Stimulated activated CD4-positive, alpha-beta T cell treated with anti-CD3 and anti-CD28 coated beads, Interleukin-12 subunit alpha, Interleukin-12 subunit beta, amount 100 ng/mL, for 48 hours (primary cell): ENCODE measurements at places on chromosomes 3 and 15.

GRCh38 chr3:43155464-43156121 lies 49.7 kb upstream of the POMGNT2 start:
- no peak for DNase-seq

DNA sequence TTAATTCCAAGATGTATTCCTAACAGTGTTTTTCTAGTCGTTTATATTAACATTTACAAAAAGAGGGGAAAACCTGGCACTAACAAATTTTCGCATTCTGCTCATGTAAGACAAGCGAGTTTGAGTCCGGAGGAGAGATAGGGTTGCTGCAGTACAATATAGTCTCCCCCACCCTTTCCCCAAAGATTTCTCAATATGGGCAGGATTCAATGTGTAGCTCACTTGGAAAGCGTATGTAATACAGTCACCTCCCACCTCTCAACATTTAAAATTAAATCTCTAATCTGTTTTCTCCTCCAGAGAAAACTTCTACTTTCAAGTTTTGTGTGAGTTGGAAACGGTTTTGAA lies 57.9 kb downstream of the CMSS1 start:
- no peak for DNase-seq

GRCh38 chr3:122498152-122498551 lies 16.6 kb downstream of the KPNA1 start:
- DNase-seq = no peak

GRCh38 chr3:155302481-155302880 lies 9.0 kb upstream of the STRIT1 start:
- no peak for DNase-seq
